ENCODE measurements at places on chromosomes 3 and 15. TPM values are rescaled to one million over a fixed set of nuclear protein-coding genes. Genes with fewer than 3 reads are reported as not detected.

DNA sequence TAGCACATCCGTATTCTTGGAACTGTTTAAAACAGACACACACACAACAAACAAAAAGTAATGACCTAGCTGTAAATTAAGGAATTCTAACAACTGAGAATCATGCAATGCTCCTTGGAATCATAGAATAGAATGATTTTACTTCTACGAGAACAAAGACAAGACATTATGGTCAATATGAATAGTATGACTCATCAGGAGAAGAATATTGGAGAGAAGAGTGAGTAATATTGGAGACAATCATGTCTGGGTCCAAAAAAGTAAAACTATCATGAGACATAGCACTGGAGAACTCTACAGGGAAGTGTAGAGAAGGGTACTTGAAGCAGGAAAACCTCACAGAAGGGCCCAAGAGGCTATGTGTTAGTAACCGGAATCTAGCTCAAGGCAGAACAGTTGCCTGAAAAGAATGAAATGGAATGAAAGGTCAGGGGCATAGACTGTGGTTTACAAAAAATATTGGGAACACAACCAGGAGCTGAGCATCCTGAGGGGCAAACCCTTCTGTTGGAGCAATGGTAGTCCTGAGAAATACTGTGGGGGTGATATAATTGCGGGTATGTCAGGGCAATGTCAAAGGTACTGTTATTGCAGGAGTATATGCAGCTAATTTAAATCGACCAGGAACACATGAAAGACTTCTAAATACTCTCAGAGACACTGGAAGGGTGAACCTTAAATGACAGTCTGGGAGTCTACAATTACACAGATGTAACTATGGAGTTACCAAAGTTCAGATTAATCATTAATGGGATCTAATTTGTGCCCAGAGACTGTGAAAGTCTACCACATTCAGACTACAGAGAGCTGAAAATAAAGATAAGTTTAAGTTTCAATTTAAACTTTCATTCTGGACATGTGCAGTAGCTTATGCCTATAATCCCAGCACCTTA is 201.2 kb downstream of the BCHE start:
- H3K27me3 ChIP-seq, result no peaks in the 10 kb centered on the region
- H3K36me3 ChIP-seq, result no peaks in the 10 kb centered on the region
- no peak overlapping the region for H3K4me3 ChIP-seq
- no peaks in the 10 kb centered on the region for H3K4me1 ChIP-seq

DNA sequence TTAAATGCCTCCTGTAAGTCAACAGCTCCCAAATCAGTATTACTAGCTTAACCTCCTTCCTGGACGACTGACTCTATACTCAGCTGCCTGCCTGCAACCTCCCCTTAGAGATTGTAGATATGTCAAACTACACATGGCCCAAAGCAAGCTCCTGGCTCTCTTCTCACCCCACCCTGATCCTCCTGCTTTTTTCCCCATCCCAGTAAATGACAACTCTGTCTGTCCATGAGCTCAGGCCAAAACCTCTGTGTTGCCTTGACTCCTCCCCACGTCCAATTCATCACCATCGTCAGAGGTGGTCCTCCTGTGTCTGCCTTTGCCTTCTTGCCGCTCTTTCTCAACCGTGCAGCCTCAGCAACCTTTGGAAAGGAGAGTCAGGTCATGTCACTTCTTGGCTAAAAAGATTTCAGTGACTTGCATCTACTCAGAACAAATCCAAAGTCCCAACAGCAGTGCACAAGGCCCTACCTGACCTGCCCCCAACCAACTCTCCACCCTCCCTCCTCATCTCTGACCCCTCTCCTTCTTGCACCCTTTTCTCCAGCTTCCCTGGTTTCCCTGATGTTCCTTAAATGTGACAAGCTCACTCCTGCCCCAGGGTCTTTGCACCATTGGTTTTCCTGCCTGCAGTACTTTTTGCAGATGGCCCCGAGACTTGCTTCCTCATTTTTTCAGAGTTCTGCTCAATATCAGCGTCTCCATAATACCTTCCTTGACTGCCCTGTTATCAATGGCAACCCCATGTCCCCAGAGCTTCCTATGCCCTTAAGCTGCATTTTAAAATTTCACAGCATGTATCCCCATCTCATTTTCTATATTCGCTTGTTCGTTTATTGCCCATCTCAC is 52.8 kb downstream of the LSM3 start:
- H3K4me1 ChIP-seq, result peaks cover 42% of the 10 kb centered on the region
- peaks cover 11% of the 10 kb centered on the region for H3K27me3 ChIP-seq
- H3K4me3 ChIP-seq, result no peak overlapping the region
- peaks cover 21% of the 10 kb centered on the region for H3K36me3 ChIP-seq

GRCh38 chr3:178388473-178388872 is 147.8 kb upstream of the KCNMB2 start:
- H3K36me3 ChIP-seq, result no peaks in the 10 kb centered on the region
- H3K27ac ChIP-seq, result no peak overlapping the region
- DNase-seq, result no peak
- H3K4me1 ChIP-seq, result peaks cover 4% of the 10 kb centered on the region
- no peak overlapping the region for H3K4me3 ChIP-seq

GRCh38 chr3:44762690-44763089 is 1.1 kb downstream of the KIF15 start:
- H3K27ac ChIP-seq, result peak overlapping the region; percentile 16
- H3K4me1 ChIP-seq, result peaks cover 7% of the 10 kb centered on the region

- no peak overlapping the region for H3K4me3 ChIP-seq
- DNase-seq, result no peak
- no peaks in the 10 kb centered on the region for H3K4me1 ChIP-seq
Observed at GRCh38 chr3:74561881-74562280, 52.6 kb downstream of the CNTN3 start.

DNA sequence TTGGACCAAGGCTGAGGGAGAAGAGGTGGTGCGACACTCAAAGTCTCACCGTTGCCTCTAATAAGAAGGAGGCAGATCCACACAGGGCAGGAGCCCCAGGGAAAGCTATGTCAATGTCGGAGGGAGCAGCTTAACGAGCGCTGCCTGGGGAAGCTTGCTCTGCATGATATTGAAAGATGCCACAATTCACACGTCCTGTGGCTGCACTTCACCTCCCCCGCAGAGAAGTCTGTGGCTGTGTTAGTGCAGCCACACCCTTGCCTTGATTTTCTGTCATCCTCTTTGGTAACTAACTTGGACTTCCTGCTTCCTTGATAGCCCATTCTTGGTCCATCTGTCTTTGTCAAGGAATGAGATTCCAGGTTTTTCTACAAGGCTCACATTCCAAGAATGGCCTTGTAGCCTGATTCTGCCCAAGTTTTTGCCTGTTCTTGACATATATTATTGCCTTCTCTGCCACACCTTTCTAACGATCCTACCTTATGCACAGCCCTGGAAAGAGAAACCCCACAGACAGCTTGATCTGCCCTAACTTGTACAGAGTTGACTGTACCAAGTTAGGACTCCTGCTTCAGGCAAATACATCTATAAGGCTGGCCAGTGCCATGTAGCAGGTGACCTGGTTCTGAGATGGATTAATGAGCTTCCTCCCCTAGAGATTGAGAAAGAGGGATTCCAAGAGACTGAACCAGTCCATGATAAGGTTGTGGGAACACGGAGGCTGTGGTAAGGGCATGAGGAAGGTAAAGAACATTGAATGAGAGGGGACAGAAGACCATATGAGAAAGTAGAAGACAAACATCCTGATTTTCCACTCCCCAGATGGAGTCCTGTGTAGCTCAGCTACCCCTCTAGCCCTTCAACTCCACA is 153.0 kb upstream of the WNT5A start:
- H3K4me3 ChIP-seq, result no peak overlapping the region
- no peaks in the 10 kb centered on the region for H3K36me3 ChIP-seq
- no peak for DNase-seq
- peaks cover 2% of the 10 kb centered on the region for H3K27me3 ChIP-seq
- H3K27ac ChIP-seq, result no peak overlapping the region

The SH3GL3 gene
- total RNA-seq, result 9.4 TPM

The MUC20 gene
- total RNA-seq, result 0.21 TPM

The MKRN3 gene
- total RNA-seq, result 0.85 TPM

GRCh38 chr15:53520996-53521395 is 238.5 kb downstream of the WDR72 start:
- DNase-seq, result no peak
- H3K27me3 ChIP-seq, result no peaks in the 10 kb centered on the region
- H3K4me1 ChIP-seq, result no peaks in the 10 kb centered on the region

GRCh38 chr15:83571820-83572707 is 81.9 kb upstream of the ADAMTSL3 start:
- no peaks in the 10 kb centered on the region for H3K36me3 ChIP-seq
- no peak for DNase-seq
- H3K4me1 ChIP-seq, result peaks cover 3% of the 10 kb centered on the region
- no peak overlapping the region for H3K27ac ChIP-seq
- peaks cover 2% of the 10 kb centered on the region for H3K27me3 ChIP-seq

The A4GNT gene
- total RNA-seq, result not detected

- no peaks in the 10 kb centered on the region for H3K36me3 ChIP-seq
- H3K27me3 ChIP-seq, result no peaks in the 10 kb centered on the region
- H3K4me3 ChIP-seq, result no peak overlapping the region
- no peak for DNase-seq
Observed at GRCh38 chr3:175668300-175668699, 809.2 kb downstream of the NAALADL2 start.

All from endothelial cell (in vitro differentiated cells).